Activated CD4-positive, CD25-positive, alpha-beta regulatory T cell treated with anti-CD3 and anti-CD28 coated beads, Interleukin-2, amount 50 U/mL, for 16 hours (primary cell): ENCODE measurements at places on chromosomes 12 and 14.

DNA sequence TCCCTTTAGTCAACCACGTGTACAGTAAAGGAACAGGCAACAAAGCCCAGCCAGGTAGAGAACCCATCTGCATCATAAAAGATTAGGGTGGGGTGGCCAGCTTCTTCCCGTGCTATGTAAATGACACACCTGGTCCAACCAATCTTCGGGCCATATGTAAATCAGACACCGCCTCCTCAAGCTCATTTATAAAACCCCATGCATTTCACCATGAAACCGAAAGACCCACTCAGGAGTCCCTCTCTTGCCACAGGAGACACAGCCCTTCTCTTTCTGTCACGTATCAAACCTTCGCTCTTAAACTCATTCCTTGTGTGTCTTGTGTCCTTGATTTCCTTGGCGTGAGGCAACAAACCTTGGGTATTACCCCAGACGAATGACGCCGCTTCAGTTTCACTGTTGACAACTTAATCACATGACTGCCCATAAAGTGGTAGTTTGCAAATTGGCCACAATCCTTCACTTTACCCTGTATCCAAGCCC is 59.8 kb upstream of the TBPL2 start:
- no peak for DNase-seq

- no peak for DNase-seq
These were observed 58.0 kb upstream of the PSMA6 start for GRCh38 chr14:35234012-35234805.

DNA sequence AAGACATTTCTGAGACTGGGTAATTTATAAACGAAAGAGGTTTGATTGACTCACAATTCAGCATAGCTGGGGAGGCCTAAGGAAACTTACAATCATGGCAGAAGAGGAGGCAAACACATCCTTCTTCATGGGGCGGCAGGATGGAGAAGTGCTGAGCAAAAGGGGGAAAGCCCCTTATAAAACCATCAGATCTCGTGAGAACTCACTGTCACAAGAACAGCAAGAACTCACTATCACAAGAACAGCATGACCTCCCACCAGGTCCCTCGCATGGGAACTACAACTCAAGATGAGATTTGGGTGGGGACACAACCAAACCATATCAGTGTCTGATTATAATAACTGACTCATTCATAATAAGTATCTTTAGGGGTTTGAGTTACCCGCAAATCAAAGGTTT is 6.4 kb downstream of the SLC39A9 start:
- DNase-seq, result no peak

DNA sequence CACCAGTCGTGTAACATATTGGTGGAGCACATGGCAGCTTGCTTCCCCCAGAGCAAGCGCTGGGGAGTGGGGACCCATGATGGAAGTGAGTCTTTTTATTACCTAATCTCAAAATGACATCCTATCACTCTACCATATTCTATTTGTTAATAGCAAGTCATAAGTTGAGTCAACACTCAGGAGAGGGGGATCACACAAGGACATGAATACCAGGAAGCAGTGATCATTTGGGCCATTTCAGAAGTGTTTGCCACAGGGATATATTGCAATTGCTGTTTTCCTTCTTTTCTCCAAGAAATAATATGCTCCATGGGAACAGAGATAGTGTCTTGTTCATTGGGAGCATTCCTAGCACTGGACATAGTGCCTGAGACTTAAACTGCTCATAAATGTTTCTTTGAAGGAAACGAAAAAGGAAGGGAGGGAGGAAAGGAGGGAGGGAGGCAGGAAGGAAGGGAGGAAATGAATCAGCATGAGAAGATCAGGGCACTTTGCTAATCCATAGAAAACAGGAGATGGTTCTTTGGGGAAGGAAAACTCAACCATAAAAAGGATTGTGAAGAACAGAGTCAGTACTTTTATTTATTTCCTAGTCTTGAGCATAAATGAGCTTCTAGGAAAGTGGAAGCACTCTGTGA is 39.2 kb upstream of the EEA1 start:
- no peak for DNase-seq

DNA sequence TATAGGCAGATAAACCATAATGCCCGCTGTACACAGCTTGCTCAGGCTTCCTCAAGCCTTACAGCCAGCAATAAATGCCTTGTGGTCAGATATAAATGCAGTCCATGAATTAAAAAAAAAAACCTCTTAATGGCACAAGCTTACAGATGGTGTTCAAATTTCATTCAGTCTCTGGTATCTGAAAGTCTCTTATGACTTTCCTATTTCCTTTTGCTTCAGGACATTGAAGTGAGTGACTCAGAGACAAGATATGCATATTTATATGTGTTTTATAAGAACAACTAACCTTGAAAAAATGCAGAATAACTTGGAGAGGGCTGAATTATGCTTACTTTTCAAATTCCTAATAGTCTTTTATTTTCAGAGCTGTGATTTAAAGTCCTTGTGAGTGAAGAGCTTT is 426.9 kb upstream of the MIS18BP1 start:
- no peak for DNase-seq
